Endodermal cell (in vitro differentiated cells): ENCODE measurements at places on chromosomes 4 and X.
A peak's percentile ranks its signal among the peaks of the same experiment; 100 is the strongest.

DNA sequence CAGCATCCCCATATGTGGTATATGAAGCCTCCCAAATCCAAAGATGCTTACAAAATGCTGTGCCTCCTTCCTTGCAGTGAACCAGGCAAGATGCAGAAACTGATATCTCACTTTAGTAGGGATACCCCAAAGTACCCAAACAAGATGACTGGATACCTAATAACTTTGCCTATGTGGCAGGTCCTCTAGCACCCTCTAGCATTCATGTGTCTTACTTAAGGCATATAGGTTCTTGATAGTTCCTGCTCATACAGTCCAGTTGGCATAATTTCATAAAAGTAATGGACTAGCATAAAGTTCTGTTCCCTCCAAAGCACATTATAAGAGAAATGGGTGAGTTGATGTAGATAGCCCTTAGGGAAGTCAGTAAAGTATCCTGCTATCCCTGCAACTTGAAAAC lies 36.8 kb upstream of the SPP1 start:
- H3K4me1 ChIP-seq: no peaks in the 10 kb centered on the region
- H3K27me3 ChIP-seq: no peaks in the 10 kb centered on the region
- no peak for DNase-seq
- peaks cover 24% of the 10 kb centered on the region for H3K36me3 ChIP-seq
- H3K4me3 ChIP-seq: no peak overlapping the region

DNA sequence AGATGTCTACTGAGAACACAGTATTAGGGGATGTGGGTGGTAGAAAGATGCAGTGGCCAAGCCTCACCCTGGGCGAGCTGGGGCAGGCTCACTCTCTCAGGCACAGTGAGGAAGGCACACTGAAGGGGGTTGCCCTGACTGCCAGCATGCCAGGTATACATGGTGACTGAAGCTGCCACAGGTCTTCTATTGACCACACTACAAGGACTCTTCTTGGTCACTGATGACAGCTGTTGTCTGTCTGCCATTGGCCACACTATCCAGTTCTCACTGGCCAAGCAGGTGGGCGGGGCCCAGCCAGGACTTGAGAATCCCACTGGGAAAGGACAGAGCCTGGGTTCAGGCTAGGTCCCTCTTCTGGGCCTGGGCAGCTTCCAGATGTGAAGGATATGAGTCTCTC lies 39.7 kb upstream of the TBC1D14 start:
- no peak overlapping the region for H3K4me3 ChIP-seq
- no peak for DNase-seq
- H3K36me3 ChIP-seq: peaks cover 68% of the 10 kb centered on the region
- no peak overlapping the region for H3K27ac ChIP-seq
- no peaks in the 10 kb centered on the region for H3K27me3 ChIP-seq

GRCh38 chrX:40083120-40083978 lies 14.4 kb downstream of the BCOR start:
- peaks cover 11% of the 10 kb centered on the region for H3K4me1 ChIP-seq
- DNase-seq: peak; percentile 86
- H3K27me3 ChIP-seq: no peaks in the 10 kb centered on the region
- H3K27ac ChIP-seq: no peak overlapping the region
- no peaks in the 10 kb centered on the region for H3K36me3 ChIP-seq

DNA sequence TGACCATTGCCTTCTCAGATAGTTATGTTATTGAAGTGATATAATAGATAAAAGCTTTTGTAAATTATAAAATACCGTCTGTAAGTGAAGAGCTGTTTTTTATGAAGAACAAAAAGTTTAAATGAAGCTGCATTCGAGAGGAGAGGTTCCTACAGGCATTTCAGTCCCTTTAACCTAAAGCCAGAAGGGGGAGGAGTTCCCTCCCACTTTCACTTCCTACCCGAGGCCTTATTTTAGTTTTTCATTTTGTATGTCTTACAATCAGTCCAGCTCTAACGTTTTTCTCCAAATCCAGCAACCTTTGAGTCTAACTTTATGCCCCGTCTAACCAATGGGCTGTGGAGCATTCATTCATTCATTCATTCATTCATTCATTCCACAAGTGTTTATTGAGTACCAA lies 16.5 kb upstream of the SOX3 start:
- H3K27me3 ChIP-seq: no peaks in the 10 kb centered on the region
- H3K4me3 ChIP-seq: no peak overlapping the region
- H3K27ac ChIP-seq: no peak overlapping the region
- peaks cover 15% of the 10 kb centered on the region for H3K4me1 ChIP-seq
- H3K36me3 ChIP-seq: no peaks in the 10 kb centered on the region

DNA sequence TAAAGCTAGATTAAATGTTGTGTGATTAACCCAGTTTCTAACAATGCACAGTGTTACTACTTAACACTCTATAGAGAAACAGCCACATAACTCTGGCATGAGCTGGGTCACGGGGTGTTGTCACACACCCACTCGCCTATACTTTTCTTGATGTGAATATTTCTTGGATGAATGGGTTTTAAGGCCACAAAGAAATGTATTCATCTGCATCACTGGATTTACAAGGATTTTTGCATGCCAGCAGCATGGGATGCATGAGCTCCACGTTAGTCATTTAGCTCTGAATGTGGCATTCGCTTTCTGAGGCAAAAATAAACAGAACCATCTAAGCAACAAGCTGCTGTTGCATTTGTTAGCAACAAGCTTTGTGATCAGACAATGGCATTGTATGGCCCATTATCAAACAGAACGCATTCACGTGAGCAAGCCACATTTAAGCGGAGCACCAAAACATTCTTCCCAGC lies 89.7 kb downstream of the LRP2BP start:
- H3K27me3 ChIP-seq: no peaks in the 10 kb centered on the region
- peak; percentile 72 for DNase-seq
- H3K27ac ChIP-seq: peak overlapping the region; percentile 76
